Common myeloid progenitor, CD34-positive (primary cell): ENCODE measurements at places on chromosomes 11 and 22.

GRCh38 chr11:1763336-1763795, 361 bp downstream of the CTSD start:
- no peaks in the 10 kb centered on the region for H3K27me3 ChIP-seq
- peak overlapping the region; percentile 77 for H3K4me3 ChIP-seq
- DNase-seq = no peak
- no peaks in the 10 kb centered on the region for H3K4me1 ChIP-seq
- H3K27ac ChIP-seq = peak overlapping the region; percentile 25
- H3K36me3 ChIP-seq = no peaks in the 10 kb centered on the region

GRCh38 chr11:131839326-131839725, 468.9 kb downstream of the NTM start:
- H3K36me3 ChIP-seq = no peaks in the 10 kb centered on the region
- no peak overlapping the region for H3K4me3 ChIP-seq
- H3K27me3 ChIP-seq = no peaks in the 10 kb centered on the region
- no peak overlapping the region for H3K27ac ChIP-seq

- no peak overlapping the region for H3K27ac ChIP-seq
- H3K4me1 ChIP-seq = peaks cover 71% of the 10 kb centered on the region
- no peak overlapping the region for H3K4me3 ChIP-seq
- H3K27me3 ChIP-seq = no peaks in the 10 kb centered on the region
- no peaks in the 10 kb centered on the region for H3K36me3 ChIP-seq
- no peak for DNase-seq
These were observed 9.7 kb upstream of the MALAT1 start for GRCh38 chr11:65489035-65489705.

DNA sequence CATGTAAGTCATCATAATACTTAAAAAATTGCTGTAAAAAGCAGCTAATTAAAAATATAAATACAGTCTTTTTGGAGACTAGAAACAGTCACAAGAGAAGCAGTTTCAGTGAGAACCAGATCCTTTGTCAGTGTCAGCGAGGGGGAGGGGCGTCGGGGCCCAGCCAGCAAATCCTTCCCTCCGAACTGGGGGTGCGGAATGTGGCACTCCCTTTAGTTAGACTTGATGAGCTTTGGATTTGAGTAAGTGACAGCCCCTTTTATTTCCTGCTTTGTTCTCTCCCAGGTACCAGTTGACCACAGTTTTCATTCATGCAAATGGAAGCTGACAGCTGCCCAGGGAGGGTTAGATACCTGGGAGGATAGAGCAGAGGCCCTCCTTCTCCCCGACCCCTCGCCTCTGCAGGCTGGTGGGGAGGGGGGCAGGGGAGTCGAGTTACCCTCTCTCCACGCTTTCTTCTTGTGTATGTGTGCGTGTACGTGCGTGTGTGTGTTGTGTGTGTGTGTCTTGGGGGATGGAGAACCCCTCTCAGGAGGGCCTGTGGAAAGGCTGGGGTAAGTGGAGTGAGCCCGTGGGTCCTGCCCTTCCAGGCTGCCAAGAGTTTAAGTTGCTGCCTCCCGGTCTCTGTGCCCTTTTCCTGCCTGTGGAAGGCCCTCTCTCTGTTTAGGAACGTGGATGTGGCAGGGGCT, 38.3 kb downstream of the PTPRJ start:
- H3K4me1 ChIP-seq = peaks cover 30% of the 10 kb centered on the region
- no peak overlapping the region for H3K4me3 ChIP-seq
- H3K27me3 ChIP-seq = no peaks in the 10 kb centered on the region
- H3K36me3 ChIP-seq = no peaks in the 10 kb centered on the region

DNA sequence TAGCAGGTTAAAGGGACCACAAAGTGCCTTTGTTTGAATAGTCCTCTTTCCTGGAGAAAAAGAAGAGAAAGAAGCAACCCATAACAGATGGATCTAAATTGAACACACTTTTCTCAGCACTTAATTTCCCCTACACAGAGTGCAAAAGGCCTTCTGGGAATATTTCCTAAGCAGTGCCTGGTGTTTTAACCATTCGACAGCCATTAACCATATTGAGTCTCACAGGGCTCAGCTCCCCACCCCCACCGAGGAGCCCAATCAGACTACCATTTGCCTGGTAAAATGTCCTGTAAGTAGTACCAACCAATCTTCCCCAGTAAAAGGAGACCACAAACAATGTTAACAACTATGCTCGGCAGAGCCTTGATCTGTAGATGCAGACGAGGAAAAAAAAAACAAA, 40.7 kb upstream of the SLC6A5 start:
- no peaks in the 10 kb centered on the region for H3K4me1 ChIP-seq
- no peak overlapping the region for H3K27ac ChIP-seq
- no peak overlapping the region for H3K4me3 ChIP-seq
- peaks cover under 1% of the 10 kb centered on the region for H3K27me3 ChIP-seq
- no peak for DNase-seq

DNA sequence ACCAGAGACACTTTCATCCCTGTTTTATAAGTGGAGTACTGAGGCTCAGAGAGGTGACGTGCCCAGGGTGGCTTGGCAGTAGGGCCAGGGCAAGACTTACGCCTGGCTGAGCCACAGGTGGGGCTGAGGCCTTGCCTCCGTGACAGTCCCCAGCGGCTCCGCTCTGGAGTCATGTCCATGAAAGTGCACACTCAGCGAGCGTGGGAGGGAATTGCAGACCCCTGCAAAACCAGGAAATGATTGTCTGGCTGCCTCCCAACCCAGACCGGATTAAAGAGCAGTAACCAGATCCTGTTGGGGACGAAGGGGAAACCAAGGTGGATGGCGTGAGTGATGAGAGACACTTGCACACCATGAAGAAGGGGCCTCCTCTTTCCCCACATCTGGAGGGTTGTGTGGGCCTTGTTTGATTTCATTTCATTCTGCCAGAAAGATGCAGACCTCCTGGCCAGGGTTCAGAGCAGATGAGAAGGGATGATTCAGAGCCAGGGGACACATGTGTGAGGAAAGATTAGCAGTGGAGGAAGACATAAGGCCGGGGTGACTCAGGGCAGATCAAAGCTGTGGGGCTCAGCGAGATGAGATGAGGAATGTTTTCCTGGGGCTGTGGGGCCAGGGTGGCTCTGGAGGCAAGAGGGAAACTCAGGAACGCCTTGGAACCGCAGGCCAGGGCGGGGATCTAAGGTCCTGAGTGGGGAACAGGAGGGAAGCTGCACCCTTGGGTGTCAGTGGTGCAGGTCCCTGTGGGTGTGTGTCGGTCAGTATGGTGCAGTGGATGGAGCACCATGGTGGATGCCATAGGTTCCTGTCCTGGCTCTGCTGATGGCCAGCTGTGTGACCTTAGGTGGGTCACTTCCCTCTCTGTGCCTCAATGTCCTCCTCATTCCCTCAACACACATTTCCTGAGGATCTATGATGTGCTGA, 29.9 kb upstream of the LRRC32 start:
- peak overlapping the region; percentile 13 for H3K27ac ChIP-seq
- H3K4me3 ChIP-seq = no peak overlapping the region
- H3K27me3 ChIP-seq = no peaks in the 10 kb centered on the region
- peak; percentile 99 for DNase-seq
- H3K36me3 ChIP-seq = no peaks in the 10 kb centered on the region

GRCh38 chr11:40388097-40388818, 1071.2 kb downstream of the LRRC4C start:
- H3K4me1 ChIP-seq = no peaks in the 10 kb centered on the region
- no peak overlapping the region for H3K4me3 ChIP-seq
- no peak overlapping the region for H3K27ac ChIP-seq

DNA sequence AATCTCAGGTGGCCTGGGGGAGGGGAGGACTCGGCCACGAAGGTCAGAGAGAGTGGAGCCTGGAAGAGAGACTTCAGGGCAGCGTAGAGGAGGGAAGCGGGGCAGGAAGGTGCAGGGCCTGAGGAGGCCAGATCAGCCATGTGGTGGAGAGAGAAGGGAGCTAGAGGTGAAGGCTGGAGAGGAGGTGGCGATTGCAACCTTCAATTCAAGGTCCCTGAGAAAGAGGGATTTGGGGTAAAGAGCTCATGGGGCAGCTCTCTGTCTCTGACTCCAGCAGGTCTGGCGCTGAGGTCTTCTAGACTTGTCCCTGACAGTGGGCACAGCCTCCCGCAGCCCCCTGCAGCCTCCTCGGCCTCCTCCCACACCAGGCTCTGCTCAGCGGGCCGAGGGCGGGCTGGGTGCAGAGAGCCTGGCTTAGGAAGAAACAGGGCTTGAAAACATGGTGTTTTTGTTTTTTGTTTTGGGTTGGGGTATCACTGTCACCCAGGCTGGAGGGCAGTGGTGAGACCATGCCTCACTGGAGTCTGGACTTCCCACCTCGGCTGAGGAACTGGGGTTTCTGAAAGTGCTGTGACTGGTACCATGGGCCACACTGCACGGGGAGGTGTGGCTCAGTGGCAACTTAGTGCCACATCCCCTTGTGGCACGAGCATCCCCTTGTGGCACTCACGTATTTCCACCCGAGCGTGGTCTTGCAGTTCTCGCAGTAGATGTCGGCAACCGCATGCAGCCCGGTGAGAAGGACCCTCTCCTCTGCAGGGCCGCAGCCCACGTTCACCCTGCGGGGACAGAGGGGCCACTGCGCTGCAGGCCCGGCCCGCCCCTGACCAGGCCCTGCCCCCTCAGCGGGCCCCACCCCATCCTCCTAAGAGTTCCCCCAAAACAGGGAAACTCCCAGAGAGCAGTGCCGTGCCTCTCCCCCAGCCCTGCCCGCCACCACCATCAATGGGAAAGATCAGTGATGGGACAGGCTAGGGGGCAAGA, 32.6 kb downstream of the YPEL1 start:
- H3K27me3 ChIP-seq = no peaks in the 10 kb centered on the region
- H3K36me3 ChIP-seq = peaks cover 17% of the 10 kb centered on the region
- no peak overlapping the region for H3K4me3 ChIP-seq
- DNase-seq = no peak
- H3K27ac ChIP-seq = no peak overlapping the region

GRCh38 chr22:35883031-35883620, 145.5 kb downstream of the RBFOX2 start:
- no peak for DNase-seq
- no peaks in the 10 kb centered on the region for H3K36me3 ChIP-seq
- peak overlapping the region; percentile 0 for H3K27ac ChIP-seq
- H3K4me1 ChIP-seq = no peaks in the 10 kb centered on the region

- no peak for DNase-seq
- no peaks in the 10 kb centered on the region for H3K27me3 ChIP-seq
- no peak overlapping the region for H3K4me3 ChIP-seq
- H3K36me3 ChIP-seq = no peaks in the 10 kb centered on the region
These were observed 158.2 kb downstream of the TTC28 start for GRCh38 chr22:28521451-28521850.

GRCh38 chr22:17130199-17130598, 9.0 kb upstream of the TMEM121B start:
- no peak overlapping the region for H3K27ac ChIP-seq
- no peaks in the 10 kb centered on the region for H3K27me3 ChIP-seq
- no peak overlapping the region for H3K4me3 ChIP-seq

DNA sequence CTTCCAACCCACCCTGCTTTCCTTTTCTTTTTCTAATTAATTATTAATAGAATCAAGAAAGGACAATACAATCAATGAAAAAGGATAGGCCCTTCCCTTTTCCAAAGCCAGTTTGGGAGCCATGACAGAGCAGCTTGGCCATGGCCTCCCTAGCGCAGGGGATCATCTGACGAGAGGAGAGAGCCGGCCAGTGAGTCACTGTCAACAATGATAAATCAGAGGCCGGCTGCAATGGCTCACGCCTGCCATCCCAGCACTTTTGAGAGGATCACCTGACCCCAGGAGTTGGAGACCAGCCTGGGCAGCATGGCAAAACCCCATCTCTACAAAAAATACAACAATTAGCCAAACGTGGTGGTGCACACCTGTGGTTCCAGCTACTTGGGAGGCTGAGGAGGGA, 27.5 kb upstream of the KRTAP5-7 start:
- no peak for DNase-seq
- H3K27ac ChIP-seq = no peak overlapping the region
- H3K4me1 ChIP-seq = no peaks in the 10 kb centered on the region
- peaks cover 86% of the 10 kb centered on the region for H3K36me3 ChIP-seq
- no peaks in the 10 kb centered on the region for H3K27me3 ChIP-seq
- H3K4me3 ChIP-seq = no peak overlapping the region

- no peak overlapping the region for H3K27ac ChIP-seq
- DNase-seq = no peak
- no peaks in the 10 kb centered on the region for H3K36me3 ChIP-seq
- peaks cover 11% of the 10 kb centered on the region for H3K27me3 ChIP-seq
- H3K4me1 ChIP-seq = no peaks in the 10 kb centered on the region
These were observed 359.2 kb downstream of the BUD13 start for GRCh38 chr11:116413301-116414242.

DNA sequence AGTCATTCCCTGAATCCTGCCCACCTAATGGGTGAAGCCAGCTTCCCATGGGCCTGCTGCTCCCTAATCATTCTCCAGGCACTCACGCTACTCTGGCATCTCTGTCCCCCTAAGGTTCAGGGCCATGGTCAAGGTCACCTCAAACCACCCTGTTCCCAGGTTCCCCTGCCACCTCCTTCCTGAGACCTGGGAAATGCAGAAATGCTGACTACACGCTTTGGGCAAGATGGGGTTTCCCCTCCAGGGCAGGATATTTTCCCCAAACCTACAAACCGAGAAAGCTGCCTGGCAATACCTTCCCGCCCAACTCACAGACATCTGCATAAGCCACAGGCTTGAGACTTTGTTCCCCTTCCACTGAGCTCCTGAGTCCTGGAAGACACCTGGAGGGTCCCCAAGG, 97.6 kb downstream of the FEZ1 start:
- no peak overlapping the region for H3K27ac ChIP-seq
- H3K4me1 ChIP-seq = no peaks in the 10 kb centered on the region
- H3K27me3 ChIP-seq = peaks cover 58% of the 10 kb centered on the region
- H3K36me3 ChIP-seq = no peaks in the 10 kb centered on the region
- no peak overlapping the region for H3K4me3 ChIP-seq

GRCh38 chr22:31086703-31087330, 5.7 kb downstream of the SMTN start:
- no peak overlapping the region for H3K4me3 ChIP-seq
- no peak for DNase-seq
- no peaks in the 10 kb centered on the region for H3K27me3 ChIP-seq
- peaks cover 10% of the 10 kb centered on the region for H3K36me3 ChIP-seq
- H3K27ac ChIP-seq = no peak overlapping the region

DNA sequence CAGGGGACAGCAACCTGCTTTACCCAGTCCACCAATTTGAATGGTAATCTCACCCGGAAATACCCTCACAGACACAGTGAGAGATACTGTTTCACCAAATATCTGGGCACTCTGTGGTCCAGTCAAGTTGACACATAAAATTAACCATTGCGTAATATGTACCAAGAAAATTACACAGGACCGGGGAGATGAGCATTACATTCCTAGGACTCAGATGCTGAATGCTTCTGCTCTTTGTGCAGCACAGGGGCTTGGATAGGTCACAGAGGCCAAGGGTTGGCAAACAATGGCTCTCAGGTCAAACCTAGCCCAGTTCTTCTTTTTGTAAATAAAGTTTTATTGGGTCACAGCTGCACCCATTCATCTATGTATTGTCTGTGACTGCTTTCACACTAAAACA, 557.2 kb downstream of the MN1 start:
- no peaks in the 10 kb centered on the region for H3K36me3 ChIP-seq
- no peak overlapping the region for H3K4me3 ChIP-seq
- no peak overlapping the region for H3K27ac ChIP-seq
- H3K27me3 ChIP-seq = peaks cover 2% of the 10 kb centered on the region
- H3K4me1 ChIP-seq = no peaks in the 10 kb centered on the region
- DNase-seq = no peak

- peak; percentile 71 for DNase-seq
- H3K4me3 ChIP-seq = no peak overlapping the region
- H3K27ac ChIP-seq = no peak overlapping the region
- no peaks in the 10 kb centered on the region for H3K27me3 ChIP-seq
These were observed 18.4 kb downstream of the SELENOO start for GRCh38 chr22:50218996-50219727.
